ENCODE measurements at places on chromosomes 11 and 22.

DNA sequence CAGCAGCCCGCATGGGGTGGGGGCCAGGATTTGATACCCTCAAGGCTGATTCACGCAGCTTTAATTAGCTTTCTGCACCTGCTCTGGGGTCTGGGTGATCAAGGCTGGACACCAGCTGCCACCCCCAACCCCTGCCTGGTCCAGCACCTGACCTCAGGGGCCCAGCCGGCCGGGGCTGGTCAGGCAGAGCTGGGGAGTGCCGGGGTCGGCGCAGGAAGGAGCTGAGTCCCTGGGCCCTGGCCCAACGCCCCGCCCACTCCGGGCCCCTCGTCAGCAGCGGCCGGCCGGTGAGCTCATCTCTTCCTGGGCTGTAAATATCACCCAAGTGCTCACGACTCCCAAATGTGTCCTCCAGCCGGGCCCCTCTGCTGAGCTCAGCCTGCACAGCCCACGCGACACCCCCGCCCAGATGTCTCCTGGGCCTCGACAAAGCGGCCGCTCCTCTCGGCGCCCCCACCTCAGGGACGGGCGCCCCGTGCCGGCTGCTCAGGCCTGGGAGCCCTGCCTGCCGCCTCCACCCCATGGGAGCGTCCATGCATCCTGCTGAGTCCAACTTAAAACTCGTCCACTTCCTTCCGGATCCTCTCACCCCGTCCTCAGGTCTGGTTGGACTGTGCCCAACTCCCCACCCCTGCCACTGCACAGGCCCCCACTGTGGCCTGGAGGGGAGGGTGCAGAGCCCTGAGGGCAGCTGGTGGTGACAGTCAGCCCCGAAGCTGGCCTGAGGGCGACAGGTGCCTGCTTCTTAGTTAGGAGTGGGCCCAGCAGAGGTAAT lies 29.0 kb downstream of the RTN4R start:
- DNase-seq, result peak; percentile 40

DNA sequence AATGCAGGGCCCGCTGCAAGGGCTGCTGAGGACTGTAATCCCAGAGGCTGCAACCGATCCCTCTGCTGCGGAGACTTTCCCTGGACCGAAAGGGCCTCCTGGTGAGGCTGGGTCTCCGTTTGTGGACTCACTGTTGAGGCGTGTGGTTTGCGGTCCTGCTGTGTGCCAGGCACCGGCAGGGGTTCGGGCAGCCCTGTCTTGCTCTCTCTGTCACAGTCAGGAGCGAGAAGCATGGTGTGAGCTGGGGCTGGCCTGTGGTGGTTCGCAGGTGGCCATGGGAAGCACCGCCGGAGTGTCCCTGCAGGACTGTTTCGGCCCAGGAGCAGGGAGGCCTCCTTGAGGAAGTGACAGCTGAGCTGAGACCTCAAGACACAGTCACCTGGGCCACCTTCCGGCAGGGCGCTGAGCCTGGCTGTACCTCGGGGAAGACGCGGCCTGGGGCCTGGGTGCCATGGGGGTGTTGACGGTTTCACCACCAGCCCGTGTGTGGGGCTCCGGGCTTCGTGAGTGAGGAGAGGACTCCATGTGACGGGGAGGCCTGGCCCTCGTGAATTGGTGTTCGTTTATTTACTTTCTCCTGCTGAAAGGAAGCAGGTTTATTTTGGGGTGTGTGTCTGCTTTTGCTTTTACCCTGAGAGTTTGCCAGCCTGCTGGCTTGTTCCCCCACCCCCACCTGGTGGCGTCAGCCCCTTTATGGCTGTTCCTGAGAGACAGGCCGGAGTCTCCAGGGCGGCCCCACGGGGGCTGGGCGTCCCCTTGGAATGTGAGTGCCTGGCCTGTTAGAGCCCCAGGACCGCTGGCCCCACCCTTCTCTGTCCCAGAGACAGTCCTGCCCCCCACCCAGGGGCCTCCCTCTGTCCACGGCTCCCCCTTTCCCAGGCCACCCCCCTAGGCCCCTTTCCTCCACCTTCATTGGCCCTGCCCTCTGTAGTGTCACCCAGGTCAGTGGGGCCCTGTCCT lies 122.5 kb downstream of the KCNQ1OT1 start:
- no peak for DNase-seq

DNA sequence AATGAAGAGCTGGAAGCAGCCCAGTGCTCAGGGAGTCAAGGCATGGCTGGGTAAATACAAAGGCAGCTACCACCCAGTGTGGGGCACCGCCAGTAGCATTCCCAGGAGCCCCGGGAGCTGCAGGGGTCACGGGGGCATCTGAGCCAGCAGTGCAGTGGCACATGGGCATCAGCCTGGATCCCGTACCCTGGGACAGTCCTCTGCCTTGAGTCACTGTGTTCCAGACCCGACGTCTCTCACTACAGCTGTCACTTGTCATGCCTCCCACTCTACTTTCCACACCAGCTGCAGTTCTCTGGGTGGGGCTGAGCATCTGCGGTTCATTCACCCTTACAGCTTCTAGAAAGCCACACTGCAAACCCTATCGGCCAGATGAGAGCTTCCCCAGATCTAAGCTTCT lies 29.6 kb downstream of the DHCR7 start:
- no peak for DNase-seq

DNA sequence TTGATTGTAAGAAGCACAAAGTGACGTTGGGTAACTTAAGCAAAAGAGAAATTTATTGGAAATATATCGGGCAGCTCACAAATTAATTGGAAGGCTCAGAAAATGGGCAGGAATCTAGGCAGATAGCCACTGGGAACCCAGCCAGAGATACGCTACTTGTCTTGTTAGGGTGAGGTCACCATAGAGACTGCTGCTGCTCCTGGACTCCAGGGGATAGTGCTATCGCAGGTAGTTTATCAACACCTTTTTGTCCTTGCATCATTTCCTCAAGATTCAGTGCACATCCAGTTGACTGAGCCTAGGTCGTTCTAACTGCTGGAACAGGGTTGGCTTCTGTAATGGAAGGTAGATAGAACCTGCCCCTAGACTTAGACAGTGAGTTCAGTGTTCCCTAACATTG lies 19.6 kb downstream of the AMOTL1 start:
- no peak for DNase-seq

GRCh38 chr22:39643311-39644083 lies 72.9 kb downstream of the CACNA1I start:
- no peak for DNase-seq

- peak; percentile 25 for DNase-seq
Measured at GRCh38 chr11:96254087-96254486, 88.9 kb downstream of the MAML2 start.

DNA sequence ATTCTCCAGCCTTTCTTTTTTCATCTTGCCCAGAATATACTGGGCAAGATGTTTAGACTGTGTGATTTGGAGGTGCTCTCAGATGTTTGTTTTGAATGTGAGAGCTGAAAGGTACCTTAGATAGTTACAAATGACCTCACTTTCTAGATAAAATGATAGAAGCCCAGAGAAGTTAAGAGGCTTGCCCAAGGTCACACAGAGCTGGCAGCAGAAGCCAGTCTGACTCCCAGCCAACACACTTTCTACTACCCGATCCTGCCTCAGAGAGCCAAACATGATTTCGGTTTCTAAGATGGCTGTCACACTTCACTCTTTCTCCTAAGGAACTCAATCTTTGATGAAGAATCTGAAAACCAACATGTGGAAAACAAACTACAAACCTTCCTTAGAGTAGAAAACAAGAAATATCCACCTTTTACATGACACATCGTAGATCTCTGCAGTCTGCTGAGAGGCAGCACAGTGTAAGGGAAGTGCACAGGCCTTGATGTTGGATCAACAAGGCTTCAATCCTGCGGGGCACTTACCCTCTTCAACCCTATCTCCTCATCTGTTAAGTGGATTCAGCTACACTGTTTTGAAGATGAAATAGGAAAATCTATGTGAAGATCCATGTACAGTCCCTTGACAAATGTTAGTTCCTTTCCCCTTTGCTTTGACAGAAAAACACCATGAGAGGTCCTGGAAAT lies 58.6 kb downstream of the SYTL2 start:
- no peak for DNase-seq

GRCh38 chr22:26585104-26585790 lies 4.7 kb downstream of the TPST2 start:
- DNase-seq, result no peak

GRCh38 chr11:102447193-102447592 lies 5.4 kb downstream of the TMEM123 start:
- DNase-seq, result no peak

- DNase-seq, result no peak
Measured at GRCh38 chr11:131980199-131980598, 609.8 kb downstream of the NTM start.

GRCh38 chr22:40376149-40376548 lies 5.8 kb downstream of the SGSM3 start:
- no peak for DNase-seq

GRCh38 chr11:75654314-75654713 lies 14.5 kb downstream of the MAP6 start:
- DNase-seq, result no peak

GRCh38 chr22:32326647-32327046 lies 31.0 kb upstream of the RFPL3 start:
- no peak for DNase-seq

GRCh38 chr22:26570115-26570514 lies 19.8 kb downstream of the TPST2 start:
- DNase-seq, result no peak

- no peak for DNase-seq
Measured at GRCh38 chr11:67422891-67423290, 5.4 kb upstream of the RPS6KB2 start.

DNA sequence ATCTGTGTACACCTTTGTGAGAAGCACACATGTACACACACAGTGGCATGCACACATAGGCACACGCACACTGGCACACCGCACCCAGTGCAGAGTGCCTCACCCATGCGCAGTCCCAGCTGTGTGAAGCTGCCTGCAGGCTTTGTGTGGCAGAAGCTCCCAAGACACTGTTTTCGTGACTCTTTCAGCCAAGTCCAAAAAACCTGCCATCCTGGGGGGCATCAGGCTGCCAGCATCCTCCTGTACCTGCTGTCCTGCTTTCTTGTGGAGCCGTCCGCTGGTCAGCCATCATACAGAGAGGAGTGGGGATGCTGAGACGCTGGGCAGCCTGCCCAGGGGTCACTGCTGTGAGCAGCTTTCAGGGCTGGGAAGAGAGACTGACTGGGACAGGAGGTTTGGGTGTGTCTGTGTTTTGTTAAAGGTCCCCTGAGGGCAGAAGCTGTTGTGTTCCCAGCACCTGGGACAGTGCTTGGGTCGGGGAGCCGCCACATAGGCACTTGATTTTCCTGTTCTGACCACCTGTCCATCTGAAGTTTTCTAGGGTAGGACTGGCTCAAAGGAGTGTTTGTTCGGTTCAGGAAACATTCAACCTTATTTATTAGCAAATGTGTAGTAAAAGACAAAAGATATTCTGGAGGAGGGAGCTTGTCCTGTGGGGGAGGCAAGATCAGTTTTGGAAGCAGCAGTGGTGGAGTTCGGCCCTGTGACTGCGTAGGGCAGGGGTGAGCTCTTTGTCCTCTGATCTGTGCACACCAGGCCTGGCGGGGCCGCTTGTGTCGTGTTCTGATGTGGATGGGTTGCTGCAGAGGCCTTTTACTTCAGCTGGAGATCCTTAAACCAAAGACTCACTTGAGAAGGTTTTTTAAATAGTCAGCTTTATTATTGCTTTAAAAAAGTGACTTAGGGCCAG lies 29.7 kb downstream of the AP2A2 start:
- DNase-seq, result no peak

GRCh38 chr11:107857550-107858216 lies 904 bp downstream of the SLC35F2 start:
- no peak for DNase-seq

DNA sequence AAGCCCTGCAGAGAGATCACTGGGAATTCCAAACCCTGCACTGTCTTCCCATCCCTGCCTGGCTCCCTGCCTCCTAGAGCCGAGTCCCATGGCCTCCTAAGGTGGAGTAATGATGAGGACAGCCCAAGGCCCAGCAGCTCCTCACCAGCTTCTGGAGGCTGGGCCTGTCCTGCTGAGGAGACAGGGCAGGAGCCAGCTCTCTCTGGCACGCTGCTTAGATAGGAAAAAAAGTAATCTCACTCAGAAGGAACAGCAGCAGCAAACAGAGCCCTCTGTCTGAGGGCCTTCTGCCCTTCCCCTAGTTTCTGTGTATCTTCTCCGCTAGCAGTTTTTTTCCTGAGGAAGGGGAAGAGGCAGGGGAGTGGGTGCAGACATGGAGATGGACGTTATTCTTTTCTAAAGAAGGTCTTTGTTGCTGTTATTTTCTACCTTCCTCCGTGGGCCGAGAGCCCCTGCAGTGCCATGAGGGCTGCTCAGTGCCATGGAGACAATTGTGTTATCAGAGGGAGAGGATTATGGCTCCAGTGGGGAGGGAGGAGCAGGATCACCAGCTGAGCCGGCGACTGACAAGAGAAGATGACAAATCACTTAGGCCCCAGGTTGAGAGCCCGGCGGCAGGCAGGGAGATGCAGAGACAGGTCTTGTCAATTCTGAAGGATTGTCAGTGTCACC lies 315.3 kb downstream of the BUD13 start:
- DNase-seq, result no peak

- no peak for DNase-seq
Measured at GRCh38 chr11:75940911-75941310, 125.9 kb downstream of the UVRAG start.

DNA sequence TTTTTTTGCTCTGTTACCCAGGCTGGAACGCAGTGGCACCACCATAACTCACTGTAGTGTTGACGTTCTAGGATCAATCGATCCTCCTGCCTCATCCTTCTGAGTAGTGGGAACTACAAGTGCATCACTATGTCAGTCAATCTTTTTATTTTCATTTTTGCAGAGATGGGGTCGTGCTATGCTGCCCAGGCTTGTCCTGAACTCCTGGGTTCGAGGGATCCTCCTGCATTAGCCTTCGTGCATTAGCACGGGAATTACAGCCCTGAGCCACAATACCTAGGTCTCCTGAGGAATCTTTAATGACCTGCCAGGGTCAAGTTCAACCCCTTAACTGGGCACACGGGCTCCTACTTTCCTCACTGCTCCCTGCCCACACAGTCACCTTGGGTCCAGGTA lies 4.4 kb downstream of the APOL3 start:
- no peak for DNase-seq

GRCh38 chr11:3684819-3685172 lies 13.6 kb upstream of the CHRNA10 start:
- no peak for DNase-seq

GRCh38 chr11:75199412-75199955 lies 41.1 kb upstream of the TPBGL start:
- DNase-seq, result no peak

DNA sequence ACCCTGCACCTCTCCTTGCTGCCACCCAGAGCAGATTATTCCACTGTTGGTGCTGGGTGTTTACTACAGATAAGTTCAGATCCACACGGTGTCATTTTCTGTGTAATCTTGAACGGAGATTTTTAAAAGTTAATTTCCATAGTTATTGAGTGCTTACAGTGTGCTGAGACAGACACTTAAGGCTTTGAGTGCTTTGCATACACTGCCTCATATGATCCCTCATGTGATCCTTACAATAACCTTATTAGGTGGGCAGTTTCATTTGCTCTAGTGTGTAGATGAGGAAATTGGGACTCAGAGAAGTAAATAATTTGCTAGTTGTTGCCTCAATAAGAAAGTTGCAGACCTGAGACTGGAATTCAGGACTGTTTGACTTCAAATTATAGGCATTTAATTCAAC lies 32.3 kb upstream of the ME3 start:
- DNase-seq, result no peak

GRCh38 chr11:95299078-95299679 lies 68.2 kb upstream of the SESN3 start:
- DNase-seq, result no peak
